Stimulated activated CD4-positive, alpha-beta T cell treated with anti-CD3 and anti-CD28 coated beads, Interleukin-2, amount 100 ng/mL, for 4 hours (primary cell): ENCODE measurements at places on chromosomes 16 and 17.
A peak's percentile ranks its signal among the peaks of the same experiment; 100 is the strongest.

GRCh38 chr16:3983081-3983520, 102.6 kb upstream of the CREBBP start:
- DNase-seq = peak; percentile 20

DNA sequence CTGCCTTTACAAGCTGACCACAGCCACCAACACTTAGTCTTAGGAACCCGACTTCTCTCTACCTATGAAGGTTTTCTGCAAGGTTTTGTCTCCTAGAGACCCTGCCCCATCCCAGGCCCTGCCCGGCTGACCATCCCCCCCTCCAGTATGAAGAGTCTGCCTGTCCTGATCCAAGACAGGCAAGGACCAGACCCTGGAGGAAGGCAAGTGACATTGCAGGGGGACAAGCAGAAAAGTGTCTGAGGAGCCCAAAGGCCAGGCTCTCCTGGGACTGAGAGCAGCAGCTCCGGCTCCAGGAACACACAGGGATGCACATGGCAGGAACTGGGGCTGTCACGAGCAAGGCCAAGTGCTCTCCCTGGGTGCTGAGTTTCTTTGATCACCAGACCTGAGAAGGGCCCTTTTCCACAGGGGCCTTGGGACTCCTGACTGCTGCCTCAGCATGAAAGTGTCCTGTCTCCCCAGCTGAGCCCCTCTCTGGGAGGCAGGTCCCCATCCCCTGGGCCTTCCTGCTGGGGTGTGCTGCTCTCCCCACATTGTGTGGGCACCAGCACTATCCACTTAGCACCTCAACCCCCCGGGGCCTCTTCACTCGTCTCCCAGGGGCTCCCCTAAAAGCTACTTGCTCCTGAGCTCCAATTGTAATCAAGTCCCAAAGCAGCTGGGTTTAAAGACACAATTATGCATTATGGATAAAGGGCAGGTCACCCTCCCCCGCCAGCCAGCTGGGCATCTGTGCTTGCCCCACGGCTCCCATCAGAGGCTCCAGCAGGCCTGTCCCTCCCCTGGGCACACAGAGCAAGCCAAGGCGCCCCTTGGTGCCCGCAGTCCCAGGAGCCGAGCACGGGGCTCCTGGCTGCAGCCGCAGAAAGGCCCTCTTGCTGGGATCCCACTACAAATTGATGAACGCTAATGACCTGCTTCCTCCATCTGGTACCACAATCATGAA, 11.6 kb upstream of the CACNG4 start:
- DNase-seq = no peak

GRCh38 chr16:77790009-77790372, 1.6 kb downstream of the VAT1L start:
- no peak for DNase-seq

DNA sequence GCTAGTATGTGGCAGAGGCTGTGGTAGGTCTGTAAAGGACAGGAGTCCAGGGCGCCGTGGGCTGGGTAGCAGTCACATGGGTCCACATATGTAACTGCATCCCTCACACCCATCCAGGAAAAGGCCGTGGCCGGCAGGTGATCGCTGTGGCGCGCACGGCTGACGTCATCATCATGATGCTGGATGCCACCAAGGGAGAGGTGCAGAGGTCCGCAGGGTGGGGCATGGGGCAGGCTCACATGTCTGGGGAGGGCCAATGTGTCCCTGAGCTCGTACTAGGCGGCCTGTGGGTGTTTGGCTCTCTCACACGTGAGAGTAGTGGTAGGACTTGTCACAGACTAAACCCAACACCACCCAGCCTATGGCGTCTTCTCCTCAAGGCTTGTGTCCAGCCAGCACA, 9.0 kb upstream of the MYO15A start:
- DNase-seq = no peak

DNA sequence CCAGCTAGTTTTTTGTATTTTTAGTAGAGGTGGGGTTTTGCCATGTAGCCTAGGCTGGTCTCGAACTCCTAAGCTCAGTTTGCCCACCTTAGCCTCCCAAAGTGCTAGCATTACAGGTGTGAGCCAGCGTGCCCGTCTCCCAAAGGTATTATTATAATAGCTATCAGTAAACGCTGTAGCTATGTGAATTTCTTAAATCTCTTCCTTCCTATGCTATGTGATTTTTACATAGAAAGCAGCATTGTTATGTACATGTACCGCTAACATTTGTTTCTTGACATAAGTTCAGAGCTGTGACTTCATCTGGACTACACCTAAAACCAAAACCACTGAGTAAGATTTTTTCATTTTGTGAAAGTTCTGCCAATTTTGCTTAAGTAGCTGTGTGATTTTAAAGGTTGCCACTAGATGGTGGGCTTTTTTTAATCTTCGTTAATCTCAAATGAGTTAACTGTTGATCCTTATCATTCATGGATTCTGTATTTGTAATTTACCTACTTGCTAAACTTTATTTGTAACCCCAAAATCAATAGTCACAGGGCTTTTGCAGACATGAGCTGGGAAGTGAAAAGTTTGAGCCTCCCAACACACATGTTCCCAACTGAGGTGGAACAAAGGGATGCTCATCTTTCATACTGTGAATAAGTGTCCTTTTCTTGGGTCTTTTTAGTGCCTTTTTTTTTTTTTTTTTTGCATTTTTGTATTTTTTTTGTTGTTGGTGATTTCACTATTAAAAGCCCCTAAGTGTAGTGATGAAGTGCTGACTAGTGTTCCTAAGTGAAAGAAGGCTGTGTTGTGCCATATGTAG, 21.9 kb downstream of the PRKAR1A start:
- no peak for DNase-seq

DNA sequence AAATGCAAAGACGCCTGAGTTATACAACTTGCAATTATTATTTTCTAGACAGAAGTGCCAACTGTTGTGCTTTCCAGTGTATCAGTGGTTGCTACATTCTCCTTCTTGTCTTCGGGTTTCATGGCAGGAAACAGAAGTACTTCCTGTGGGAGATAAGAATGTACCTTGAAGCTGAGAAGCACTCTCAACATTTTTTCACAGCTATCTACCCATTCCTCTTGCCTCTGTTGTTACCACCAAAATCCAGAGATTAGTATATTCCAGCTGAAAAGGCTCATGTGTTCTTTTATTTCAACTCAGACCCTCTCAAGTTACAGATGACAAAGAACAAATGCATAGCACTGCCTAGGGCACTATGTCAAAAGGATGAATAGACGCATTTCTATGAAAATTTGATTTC, 4.8 kb upstream of the ADAT1 start:
- no peak for DNase-seq

DNA sequence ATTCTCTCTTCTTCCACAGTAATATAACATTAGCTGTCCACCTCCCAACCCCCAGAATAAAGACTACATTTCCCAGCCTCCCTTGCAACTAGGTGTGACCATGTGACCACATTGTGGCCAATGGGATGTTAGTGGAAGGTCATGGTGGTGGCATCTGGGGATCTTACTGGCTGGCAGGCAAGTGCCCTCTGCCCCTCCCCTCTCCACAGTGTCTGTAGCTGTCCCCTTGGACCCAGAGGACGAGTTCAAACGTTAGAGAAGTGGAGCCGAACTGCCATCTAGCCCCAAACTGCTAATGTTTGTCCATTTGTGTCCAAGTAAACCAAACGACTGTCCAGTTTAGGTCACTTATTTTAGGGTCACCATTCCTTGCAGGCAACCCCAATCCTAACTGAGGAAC, 26.6 kb upstream of the KCNG4 start:
- no peak for DNase-seq

GRCh38 chr17:74460241-74460640, 6.2 kb upstream of the CD300A start:
- no peak for DNase-seq
